Activated CD8-positive, alpha-beta memory T cell treated with anti-CD3 and anti-CD28 coated beads for 1 hour (primary cell): ENCODE measurements at places on chromosomes 1 and 21.

- no peak for DNase-seq
These were observed 45.7 kb upstream of the TSPAN2 start for GRCh38 chr1:115134850-115135480.

GRCh38 chr1:65832296-65832695 is 39.6 kb downstream of the PDE4B start:
- no peak for DNase-seq

DNA sequence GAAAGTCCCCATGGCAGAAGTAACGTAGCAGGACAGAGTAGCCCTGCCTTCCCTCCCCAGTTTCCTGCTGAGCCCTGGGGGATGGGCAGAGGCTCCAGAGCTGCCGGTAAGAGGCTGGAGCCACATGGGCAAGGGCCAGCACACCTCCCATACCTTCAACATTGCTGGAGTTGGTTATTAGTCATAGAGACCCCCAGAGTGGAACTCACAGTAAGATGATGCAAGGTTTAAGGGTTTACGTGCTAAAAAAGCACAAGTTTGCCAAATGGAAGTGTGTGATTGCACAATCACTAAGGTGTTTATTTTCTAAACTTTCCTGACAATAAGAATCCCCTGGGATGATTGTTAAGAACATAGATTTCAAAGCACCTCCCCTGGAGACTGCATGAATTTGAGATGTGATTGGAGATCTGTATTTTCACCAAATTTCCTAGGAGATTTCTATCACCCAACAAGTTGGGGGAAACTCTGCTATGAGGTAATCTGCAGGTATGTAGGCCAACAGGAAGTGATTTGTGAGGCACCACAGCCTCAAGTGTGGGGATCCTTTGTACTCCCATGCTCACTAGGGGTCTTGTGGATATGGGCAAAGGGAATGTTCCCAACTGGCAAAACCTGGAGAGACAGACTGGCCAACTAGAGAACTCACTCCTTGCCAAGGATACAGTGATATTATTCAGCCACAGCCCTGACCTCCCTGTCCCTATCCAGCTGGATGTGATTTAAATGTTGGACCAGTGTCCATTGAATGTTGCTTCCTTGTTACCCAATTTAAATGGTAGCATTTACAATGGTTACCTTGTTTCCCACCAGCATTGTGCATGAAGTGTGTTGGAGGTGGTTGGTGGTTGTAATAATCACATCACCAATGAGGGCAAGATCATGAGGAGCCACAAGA is 37.1 kb upstream of the CSF1 start:
- no peak for DNase-seq

GRCh38 chr1:33586106-33586505 is 113.7 kb downstream of the ZSCAN20 start:
- no peak for DNase-seq

- DNase-seq = no peak
These were observed 28.3 kb downstream of the PRDX6 start for GRCh38 chr1:173505391-173505790.

DNA sequence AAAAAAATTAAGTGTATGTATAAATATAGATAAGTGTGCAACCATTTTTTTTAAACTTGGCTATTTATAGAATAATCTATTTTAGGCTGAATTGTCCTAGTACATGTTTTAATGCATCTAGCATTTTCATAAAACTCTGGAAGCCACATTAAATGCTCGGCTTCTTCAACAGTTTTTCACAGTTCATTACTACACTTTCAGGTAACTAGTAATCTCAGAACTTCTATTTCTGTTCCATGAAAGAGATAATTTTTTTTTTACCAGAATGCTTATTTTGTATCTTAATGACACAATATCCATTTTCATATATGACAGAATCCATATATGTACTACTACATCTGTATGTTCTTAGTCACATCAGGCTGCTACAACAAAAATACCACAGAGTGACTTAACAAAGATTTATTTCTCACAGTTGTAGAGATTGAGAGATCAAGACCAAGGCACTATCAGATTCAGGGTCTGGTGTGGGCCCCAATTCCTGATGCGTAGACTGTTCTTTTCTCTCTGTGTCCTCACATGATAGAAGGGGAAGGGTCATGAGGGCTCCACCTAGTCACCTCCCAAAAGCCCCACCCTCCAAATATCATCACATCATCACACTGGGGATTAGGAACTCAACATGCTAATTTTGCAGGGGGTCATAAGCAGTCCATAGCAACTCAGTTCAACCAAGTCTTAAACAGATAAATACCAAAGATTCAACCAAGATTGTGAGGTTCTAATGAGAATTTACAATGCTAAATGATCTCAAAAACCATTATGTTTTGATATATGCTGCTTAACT is 43.1 kb downstream of the ARHGAP29 start:
- DNase-seq = no peak

- DNase-seq = no peak
These were observed 81.0 kb upstream of the KCNK2 start for GRCh38 chr1:215001419-215002021.

DNA sequence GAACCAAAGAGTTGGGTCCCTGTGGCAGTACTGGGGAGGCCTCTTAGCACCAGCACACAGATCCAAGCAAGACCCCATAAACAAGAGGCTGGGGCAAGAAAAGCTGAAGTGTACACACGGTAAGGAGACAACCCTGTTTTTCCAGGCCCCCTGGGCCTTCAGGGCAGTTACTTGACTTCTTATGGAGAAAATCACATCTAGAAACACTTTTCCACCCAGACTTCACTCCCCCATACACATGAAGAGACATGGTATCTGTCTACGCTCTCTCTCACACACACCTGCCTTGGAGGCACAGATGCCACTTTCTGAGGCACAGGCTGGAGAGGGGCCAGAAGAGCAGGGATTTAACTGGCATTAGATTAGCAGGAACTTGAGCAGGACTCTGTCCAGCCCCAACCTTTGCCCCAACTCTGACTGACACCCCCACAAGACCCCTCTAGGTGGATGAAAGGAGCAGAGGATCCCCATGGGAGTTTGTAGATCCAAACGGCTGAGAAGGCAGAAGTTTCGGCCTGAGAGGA is 2.2 kb downstream of the CERS2 start:
- DNase-seq = no peak

GRCh38 chr1:10635085-10635896 is 160.5 kb downstream of the PEX14 start:
- DNase-seq = no peak

DNA sequence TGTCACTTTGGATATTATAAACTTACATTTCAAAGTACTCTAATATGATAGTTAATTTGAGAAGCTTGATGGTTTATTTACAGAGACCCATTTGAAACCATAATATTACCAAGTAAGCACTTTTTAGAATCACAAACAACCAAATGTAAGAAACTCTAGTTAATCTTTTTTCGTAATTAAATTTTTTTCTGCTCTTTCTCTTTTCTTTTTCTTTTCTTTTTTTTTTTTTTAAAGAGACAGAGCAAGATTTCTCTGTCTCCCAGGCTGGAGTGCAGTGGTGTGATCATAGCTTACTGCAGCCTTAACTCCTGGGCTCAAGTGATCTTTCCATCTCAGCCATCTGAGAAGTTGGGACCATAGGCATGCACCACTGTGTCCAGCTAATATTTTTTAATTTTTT is 5.2 kb downstream of the RAVER2 start:
- DNase-seq = no peak

DNA sequence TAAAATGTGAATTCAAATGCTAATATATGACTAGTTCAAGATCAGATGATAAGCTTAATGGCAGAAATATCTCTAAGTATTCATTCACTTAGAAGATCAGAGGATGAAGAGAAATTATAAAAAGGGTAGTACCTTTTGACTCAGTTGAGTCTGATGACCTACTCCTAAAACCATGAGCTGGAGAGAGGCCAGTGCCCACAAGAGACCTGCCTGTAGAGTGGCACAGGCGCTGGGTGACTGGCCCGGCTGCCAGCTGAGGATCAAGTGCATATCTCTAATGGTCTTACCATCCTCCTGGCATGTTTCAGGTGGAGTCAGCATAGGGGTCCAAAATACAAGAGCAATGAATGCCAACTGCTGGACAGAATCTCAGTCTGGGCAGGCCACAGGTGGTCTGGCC is 14.1 kb downstream of the DDAH1 start:
- DNase-seq = no peak

DNA sequence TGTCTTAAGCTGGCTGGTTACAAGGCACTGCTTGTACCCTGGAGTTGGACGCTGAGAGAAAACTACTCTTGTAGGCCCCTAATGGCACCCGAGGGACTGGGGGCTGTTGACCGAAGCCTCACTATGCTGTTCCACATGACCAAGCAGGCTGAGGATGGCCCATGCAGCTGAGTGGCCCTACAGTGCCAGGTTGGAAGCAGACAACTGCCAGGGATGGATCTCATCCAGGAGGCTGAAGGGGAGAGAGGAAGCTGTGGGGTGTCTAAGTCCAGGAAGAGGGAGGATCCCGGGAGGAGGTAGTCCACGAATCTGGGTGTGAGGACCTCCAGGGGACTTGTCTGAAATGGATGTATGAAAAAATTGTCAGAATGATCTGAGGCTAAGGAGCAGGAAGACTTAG is 45.8 kb downstream of the FOXD2 start:
- DNase-seq = no peak

DNA sequence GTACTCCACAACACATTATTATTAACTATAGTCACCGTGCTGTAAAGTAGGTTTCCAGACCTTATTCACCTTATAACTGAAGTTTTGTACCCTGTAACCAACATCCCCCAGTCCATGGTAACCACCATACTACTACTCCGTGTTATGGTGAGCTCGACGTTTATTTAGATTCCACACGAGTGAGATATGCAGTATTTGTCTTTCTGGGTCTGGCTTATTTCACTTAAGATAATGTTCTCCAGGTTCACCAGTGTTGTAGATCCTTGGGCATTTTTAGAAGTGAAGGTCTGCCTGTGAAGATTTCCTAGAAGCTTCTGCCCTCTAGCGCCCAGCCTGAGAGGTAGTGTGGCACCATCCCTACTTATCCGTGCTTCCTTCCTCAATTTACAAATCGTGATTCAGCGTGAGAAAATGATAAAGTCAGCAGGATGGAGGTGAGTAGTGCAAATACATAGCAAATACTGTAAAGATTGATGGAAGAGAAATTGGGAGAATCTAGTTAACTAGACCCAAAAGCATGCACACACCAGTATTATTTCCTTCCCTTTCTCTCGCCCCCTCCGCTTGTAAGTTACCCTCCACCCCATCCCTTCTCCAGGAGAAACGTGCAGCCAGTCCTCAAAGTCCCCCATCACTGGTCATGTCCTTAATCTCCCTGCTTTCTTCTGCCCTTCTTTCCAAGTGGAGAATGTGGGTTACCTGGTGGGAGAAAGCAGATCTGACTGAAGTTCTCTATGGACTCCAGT is 36.0 kb upstream of the DISC1 start:
- no peak for DNase-seq

DNA sequence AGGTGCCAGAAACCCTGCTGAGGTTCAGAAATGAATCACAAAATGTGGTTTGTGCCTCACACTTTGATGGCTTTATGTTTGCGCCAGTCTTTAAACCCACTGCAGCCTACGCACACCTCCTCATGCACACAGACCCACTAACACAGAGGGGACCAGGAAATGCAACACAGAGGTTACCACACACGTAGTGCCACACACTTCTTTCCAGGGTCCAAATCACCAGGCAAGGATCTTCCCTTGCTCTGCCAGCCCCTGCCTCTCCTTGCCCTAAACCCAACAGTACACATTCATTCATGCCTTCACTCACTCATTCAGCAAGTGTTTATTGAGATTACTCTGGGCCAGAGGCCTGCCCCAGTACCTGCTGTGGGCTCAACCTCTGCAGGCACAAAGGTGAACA is 17.5 kb downstream of the MAB21L3 start:
- DNase-seq = no peak

- DNase-seq = no peak
These were observed 5.3 kb downstream of the RPS8 start for GRCh38 chr1:44780583-44781121.

- no peak for DNase-seq
These were observed 235.8 kb upstream of the C1orf105 start for GRCh38 chr1:172184506-172185191.
